Stimulated activated CD4-positive, alpha-beta T cell treated with anti-CD3 and anti-CD28 coated beads, Interleukin-12 subunit alpha, Interleukin-12 subunit beta, amount 100 ng/mL, for 48 hours (primary cell): ENCODE measurements at places on chromosomes 12 and 14.
A peak's percentile ranks its signal among the peaks of the same experiment; 100 is the strongest.

DNA sequence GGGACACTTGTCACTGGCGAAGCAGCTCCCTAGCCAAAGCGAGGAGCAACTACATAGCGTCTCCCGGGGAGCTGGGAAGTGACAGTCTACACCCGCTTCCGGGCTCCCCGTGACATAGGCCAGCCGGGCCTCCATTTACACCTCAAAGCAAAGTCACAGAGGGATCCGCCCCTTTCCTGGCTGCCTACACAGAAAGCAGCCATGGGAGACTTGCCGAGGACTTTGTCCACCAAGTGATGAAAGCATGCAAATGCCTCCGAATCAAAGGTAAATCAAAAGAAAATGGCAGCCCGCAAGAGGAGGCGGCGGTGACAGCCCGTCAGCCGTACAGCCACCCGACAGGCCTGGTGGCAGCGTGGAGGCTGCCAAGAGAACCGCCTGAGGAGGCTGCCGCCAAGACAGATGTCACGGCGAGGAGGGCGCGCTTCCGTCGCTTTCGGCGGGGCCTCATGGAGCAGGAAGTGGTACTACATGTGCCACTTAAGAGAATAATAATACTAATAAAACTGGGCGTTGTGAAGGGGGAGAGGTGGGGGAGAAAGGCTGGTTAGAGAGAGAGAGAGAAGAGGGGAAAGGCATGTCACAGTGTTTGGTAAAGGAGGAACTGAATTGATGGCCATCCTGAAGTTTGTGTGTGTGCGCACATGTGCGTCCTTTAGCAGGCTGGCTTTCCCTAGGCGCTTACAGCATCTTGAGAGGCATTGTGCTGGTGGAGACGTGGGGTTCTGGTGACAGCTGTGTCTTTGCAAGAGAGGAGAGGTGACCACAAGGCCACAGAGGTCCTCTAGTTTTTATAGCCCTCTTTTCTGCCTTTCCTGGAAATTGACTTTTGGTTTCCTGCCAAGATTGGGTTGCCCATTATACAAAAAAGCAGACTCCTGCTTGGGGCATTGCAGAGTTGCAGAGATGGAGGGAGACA is 661.7 kb downstream of the VRK1 start:
- peak; percentile 74 for DNase-seq

- DNase-seq = no peak
Observed at GRCh38 chr14:102910442-102910841, 12.0 kb upstream of the AMN start.

DNA sequence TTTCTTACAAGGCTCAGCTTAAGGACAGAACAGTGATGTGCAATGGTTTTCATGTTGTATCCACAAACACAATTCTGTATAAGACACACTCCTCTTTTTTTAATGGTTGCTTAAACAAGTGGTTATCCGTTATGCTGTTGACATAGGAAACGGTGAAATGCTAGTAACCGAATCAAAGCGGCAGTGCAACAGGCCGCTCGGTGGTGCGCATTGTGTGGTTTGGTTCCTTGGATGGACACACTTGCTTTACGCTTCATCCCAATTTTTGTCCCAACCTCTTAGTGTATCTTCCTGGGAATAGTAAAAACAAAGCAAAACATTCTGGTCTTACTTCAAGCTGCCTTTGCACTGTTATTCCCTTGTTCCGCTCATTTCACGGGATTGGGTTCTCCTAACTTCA is 650 bp upstream of the PTGER2 start:
- DNase-seq = no peak

- DNase-seq = peak; percentile 65
Observed at GRCh38 chr14:50064993-50065392, 51.4 kb downstream of the VCPKMT start.

GRCh38 chr12:105329926-105330282 is 587 bp upstream of the C12orf75 start:
- no peak for DNase-seq

GRCh38 chr12:54337280-54337842 is 12.4 kb downstream of the COPZ1 start:
- DNase-seq = no peak

- no peak for DNase-seq
Observed at GRCh38 chr14:37202265-37202664, 4.5 kb downstream of the MIPOL1 start.

DNA sequence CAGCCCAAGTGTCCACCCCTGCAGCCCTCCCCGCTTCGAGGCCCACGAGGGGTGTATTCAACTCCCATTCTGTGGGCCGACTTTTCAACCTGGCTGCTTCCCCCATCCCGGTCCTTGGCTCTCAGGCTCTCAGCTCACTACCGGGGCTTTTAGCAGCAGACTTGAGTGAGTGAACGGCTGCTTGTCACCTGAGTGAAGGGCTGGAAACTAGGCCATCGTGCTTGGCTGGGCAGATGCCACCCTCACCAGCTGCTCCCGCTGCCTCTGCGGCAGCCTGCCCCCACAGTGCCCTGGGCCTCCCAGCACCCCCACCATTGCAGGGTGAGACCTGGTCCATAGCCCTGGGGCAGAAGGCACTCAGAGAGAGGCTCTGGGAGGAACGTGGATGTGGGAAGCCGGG is 59.9 kb downstream of the SLC6A12 start:
- no peak for DNase-seq

DNA sequence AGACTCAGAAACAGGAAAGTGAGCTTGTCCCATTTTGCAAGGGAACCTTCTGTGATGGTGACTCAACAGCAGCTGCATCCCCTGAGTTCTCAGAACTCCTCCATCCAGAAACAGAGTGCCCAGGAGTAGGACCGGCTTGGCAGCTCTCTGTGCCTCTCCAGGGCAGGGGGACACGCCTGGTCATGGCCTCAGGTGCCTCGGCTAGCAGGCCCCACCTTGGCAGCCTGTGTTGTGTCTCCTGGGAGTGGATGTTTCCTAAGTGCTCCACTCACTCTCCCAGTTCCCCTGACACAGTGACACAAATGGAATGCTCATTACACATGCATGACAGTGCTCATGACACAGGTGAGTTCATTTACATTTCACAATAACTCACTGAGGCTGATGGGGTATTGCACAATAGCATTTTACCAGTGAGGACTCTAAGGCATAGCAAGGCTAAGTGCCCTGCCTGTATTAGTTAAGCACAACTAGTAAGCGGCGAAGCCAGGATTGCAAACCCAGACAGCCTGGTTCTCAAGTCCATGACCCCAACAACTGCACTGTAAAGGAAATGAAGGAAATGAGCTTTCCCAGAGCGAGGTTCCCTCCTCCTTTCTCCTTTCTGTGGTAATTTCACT is 47.4 kb downstream of the CALM1 start:
- no peak for DNase-seq

GRCh38 chr12:57046947-57047890 is 2.7 kb downstream of the MYO1A start:
- peak; percentile 53 for DNase-seq

GRCh38 chr12:8886502-8887284 is 27.6 kb upstream of the PHC1 start:
- DNase-seq = no peak

- DNase-seq = no peak
Observed at GRCh38 chr14:51082349-51082748, 12.6 kb downstream of the TRIM9 start.

- no peak for DNase-seq
Observed at GRCh38 chr14:98711453-98711852, 560.5 kb downstream of the BCL11B start.

DNA sequence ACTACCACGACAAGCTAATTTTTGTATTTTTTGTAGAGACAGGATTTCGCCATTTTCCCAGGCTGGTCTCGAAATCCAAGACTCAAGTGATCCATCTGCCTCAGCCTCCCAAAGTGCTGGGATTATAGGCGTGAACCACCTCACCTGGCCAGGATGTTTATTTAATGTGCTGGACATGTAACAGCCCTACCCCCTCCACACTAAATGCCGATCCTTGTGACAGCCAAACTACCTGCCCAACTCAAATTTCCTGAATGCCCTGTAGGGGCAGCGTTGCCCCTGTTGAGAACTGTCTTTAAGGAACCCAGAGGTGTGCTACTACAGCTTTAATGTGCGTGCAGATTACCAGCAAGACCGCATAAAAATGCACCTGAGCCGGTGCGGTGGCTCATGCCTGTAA is 48.1 kb downstream of the KCNK13 start:
- no peak for DNase-seq

- DNase-seq = no peak
Observed at GRCh38 chr12:120763250-120763649, 37.6 kb downstream of the ACADS start.

GRCh38 chr12:84802161-84802560 is 110.4 kb downstream of the SLC6A15 start:
- DNase-seq = no peak

DNA sequence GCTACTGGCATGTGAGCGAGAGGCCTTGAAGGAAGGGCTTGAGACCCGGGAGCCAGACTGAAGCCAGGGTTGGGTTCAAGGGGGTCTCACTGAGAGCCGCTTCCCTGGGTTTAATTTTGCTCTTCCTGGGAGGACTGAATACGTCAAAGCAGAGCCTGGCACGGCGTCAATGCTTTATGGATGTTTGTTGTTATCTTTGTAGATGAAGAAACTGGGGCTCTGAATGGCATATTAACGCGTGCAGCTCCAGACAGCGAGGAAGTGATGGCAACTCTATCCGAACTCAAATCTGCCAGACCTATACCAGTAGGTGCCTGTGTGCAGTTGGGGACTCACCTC is 152.8 kb upstream of the PARP11 start:
- no peak for DNase-seq
